ENCODE measurements at places on chromosomes 7 and 10.
A peak's percentile ranks its signal among the peaks of the same experiment; 100 is the strongest.

GRCh38 chr10:97748116-97748515 is 11.2 kb downstream of the ZFYVE27 start:
- no peak for DNase-seq

GRCh38 chr10:81177651-81178244 is 640.0 kb downstream of the SH2D4B start:
- DNase-seq: no peak

- no peak for DNase-seq
Measured at GRCh38 chr7:44678471-44679179, 70.0 kb upstream of the ZMIZ2 start.

GRCh38 chr10:59702347-59702746 is 7.3 kb downstream of the SLC16A9 start:
- DNase-seq: no peak

DNA sequence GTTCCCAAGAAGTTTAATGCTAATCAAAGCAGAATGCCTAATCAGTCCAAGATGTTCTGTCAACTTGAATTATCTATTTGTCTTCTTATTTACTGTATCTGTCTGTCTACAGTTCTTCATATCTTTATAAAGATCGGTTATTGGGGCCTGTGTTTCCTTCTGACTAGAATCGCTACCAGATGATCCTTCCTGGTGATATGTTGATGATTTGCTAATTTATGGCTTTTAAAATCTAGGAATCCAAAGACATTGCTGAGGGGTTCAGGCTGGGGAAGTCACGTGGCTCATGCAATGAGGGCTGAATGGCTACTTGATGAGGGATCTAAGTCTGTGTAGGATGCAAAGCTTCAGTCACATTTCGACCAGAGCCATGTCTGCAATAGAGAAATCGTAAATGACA is 536.3 kb downstream of the KCNMA1 start:
- DNase-seq: no peak

GRCh38 chr7:39249635-39250152 is 272.0 kb downstream of the POU6F2 start:
- DNase-seq: no peak

DNA sequence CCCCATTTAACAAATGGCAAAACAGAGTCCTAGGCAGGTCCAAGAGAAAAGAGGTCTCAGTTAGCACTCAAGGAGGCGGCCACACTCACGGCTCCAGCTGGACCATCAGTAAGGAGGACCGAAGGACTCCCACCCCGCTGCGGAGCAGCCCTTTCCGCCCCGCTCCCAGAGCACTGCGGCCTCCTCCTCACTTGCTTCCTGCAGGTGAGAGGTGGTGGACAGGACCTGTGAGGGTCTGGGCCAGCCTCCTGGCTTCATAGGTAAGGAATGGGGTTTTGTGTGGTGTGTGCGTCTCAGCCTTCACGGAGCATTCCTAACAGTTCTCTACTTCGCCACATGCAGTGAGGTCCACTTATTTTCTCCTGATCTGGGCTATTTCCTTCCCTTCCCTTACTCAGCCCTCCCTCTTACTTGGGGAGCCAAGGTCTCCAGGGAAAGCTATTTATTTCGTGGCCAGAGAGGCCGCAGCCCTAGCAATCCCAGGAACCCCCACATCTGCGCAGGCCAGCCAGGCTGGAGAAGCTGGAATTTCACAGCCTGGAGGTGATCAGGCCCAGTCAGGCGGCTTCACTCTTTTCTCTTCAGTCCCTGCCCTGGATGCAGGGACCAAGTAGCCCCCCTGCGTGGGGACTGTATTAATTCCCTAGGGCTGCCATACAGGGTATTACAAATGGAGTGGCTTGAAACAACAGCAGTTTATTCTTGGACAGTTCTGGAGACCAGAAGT is 45.9 kb downstream of the ZNF783 start:
- no peak for DNase-seq

GRCh38 chr7:115005953-115006352 is 84.1 kb downstream of the MDFIC start:
- DNase-seq: no peak

- no peak for DNase-seq
Measured at GRCh38 chr7:120207037-120207436, 65.9 kb upstream of the KCND2 start.

- DNase-seq: peak; percentile 99
Measured at GRCh38 chr10:70146489-70147258, at the start of gene TYSND1. Gene TYSND1, minus strand, starts transcription at chr10:70146700. Its CDS starts 114 bp downstream, at chr10:70146586.

GRCh38 chr7:105376908-105377533 is 11.7 kb downstream of the SRPK2 start:
- DNase-seq: peak; percentile 31

GRCh38 chr7:78620920-78621319 is 822.3 kb downstream of the PHTF2 start:
- DNase-seq: peak; percentile 54

- no peak for DNase-seq
Measured at GRCh38 chr10:44818041-44818649, 93.0 kb upstream of the TMEM72 start.

- no peak for DNase-seq
Measured at GRCh38 chr7:934469-935163, 19.9 kb downstream of the ADAP1 start.
